ENCODE measurements at places on chromosomes 3 and 15.
A peak's percentile ranks its signal among the peaks of the same experiment; 100 is the strongest.

GRCh38 chr15:60804551-60804950 lies 325.6 kb upstream of the ICE2 start:
- no peak for DNase-seq

- no peak for DNase-seq
Measured at GRCh38 chr3:68295457-68295856, 636.9 kb downstream of the TAFA4 start.

GRCh38 chr3:113231827-113232253 lies 20.5 kb downstream of the BOC start:
- DNase-seq: no peak

DNA sequence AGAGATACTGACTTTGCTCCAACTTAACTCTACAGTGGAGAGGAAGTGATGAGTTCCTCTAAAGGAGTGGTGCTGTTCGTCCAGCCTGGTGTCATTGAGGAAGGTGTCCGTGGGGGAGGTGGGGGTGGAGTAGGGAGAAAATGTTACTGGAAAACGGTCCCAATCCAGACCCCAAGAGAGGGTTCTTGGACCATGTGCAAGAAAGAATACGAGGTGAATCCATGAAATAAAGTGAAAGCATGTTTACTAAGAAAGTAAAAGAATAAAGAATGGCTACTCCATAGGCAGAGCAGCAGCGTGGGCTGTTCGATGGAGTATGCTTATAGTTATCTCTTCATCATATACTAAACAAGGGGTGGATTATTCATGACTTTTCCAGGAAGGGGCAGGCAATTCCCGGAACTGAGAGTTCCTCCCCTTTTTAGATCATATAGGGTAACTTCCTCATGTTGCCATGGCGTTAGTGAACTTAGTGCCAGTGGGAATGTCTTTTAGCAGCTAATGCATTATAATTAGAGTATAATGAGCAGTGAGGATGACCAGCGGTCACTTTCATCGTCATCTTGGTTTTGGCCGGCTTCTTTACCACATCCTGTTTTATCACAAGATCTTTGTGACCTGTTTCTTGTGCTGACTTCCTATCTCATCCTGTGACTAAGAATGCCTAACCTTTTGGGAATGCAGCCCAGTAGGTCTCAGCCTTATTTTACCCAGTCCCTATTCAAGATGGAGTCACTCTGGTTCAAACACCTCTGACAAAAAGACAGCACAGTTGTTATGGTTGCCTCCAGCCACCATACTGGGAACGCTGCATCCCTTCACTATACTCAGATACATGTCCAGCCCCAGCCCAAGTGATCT lies 38.6 kb downstream of the CLEC3B start:
- peak; percentile 79 for DNase-seq

DNA sequence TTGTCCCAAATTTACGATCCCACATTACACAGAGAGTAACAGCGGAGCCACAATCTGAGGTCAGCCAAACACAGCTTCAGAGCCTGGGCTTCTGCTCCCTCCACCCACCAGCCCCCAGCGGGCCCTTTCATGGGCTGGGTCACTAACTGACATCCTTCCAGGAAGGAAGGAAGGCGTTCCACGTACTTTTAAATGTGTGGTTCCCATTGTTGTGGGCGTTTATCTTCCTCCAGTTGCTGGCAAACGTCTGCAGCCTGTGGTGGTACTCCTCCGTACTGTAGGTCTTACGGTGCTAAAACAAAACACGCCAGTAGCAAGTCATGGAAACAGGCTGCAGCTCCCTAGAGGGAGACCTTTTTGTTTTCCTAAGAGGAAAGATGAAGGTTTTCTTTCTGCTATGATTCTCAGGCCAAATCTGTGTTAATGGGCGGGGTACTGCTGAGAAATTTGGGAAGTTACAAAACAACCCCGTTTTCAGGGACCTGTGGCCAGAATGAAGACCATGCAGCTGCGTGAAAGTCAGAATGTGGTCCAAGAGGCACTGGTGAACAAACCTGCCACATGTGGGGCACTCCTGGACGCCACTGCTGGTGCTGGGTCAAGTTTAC lies 7.6 kb downstream of the CTSH start:
- DNase-seq: peak; percentile 49

- no peak for DNase-seq
Measured at GRCh38 chr3:29503958-29504357, 223.1 kb downstream of the RBMS3 start.

- DNase-seq: no peak
Measured at GRCh38 chr15:98484914-98485313, 163.4 kb upstream of the IGF1R start.

GRCh38 chr3:142159083-142159740 lies 9.9 kb upstream of the TFDP2 start:
- no peak for DNase-seq

DNA sequence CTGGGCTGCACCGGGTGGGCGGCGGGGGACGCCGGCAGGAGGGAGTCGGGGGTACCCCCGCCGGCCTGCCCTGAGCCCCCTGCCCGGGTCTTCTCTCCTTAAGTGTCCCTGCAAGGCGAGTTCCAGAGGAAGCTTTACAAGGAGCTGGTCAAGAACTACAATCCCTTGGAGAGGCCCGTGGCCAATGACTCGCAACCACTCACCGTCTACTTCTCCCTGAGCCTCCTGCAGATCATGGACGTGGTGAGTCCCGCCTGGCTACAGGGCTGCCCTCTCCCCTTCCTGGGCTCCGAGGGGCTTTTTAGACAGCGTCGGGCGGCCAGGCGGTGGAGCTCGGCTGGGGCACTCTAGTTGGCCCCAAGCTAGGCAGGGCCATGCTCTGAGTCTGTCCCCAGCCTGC lies 480 bp downstream of the CHRNA7 start:
- DNase-seq: no peak

DNA sequence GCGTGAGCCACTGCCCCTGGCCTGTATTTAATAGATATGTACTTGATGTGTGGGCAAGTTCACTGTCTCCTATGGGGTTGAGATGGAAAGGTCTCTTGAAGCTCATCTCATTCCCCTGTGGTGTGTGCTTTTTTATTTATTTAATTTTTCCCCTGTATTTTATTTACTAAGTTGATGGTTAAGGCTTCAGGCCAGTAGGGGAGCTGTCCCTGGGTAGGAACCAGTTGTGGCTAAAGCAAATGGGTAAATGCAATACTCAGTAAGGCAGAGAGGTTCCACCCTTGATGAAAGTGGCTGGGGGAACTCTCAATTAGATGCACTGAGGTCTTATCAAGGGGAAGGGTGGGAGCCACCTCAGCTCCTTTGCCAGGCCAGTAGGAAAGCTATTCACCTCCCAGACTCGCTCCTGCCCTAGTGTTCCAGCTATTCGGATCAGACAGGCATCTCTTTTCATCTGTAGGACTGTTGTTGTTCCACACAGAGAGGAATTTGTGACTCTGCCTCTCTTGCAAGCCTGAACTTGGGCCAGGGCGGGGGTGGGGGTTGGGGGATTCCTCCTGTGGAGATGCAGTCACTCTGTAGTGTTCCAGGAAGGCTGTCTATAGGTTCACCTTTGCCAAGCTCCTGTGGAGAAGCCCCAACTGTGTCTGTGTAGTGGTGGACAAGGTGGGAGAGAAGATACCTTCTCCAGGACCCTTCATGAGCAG lies 26.1 kb downstream of the PCCB start:
- no peak for DNase-seq

GRCh38 chr3:102189541-102189940 lies 245.3 kb upstream of the ZPLD1 start:
- DNase-seq: no peak

DNA sequence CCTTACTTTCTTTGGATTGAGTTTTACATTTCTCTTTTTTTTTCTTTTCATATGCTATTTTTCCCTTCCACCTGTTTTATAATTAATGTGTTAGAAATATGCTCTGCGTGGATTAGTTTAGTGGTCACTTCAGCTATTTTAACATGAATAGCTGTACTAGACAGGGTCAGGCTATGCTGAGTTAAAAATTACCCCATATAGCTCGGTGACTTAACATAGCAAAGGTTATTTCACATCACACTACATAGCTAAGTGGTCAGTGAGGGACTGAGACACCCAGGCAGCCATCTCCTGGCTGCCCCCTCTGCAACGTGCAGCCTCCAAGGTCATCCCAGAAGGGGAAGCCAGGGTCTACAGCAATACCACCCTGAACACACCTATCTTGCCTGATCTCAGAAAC lies 46.9 kb upstream of the KIF23 start:
- no peak for DNase-seq

DNA sequence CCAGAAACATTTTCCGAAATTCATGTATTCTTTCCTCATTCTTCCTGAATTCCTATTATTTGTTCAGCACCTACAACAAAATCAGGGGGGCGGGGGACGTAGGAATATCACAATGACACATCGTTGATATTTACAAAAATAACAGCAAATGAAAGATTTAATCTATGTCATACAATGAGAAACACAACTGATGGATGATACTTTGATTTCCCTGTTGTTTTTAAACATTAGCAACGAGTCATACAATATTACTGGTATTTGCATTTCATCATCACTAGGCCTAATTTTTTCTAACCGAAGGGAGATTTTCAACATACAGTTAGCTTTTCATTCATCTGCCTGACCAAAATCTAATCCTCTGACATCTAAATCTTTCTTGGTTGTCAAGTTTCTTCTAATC lies 45.3 kb upstream of the INO80 start:
- no peak for DNase-seq

- DNase-seq: no peak
Measured at GRCh38 chr3:134487406-134487805, 1.5 kb downstream of the CEP63 start.

GRCh38 chr3:153963012-153963411 lies 158.2 kb upstream of the ARHGEF26 start:
- DNase-seq: no peak

- DNase-seq: no peak
Measured at GRCh38 chr3:124413989-124414598, 316.2 kb upstream of the UMPS start.

- DNase-seq: no peak
Measured at GRCh38 chr3:75886971-75887526, 101.7 kb upstream of the ZNF717 start.

GRCh38 chr3:174859756-174860155 lies 622 bp downstream of the NAALADL2 start:
- DNase-seq: no peak

DNA sequence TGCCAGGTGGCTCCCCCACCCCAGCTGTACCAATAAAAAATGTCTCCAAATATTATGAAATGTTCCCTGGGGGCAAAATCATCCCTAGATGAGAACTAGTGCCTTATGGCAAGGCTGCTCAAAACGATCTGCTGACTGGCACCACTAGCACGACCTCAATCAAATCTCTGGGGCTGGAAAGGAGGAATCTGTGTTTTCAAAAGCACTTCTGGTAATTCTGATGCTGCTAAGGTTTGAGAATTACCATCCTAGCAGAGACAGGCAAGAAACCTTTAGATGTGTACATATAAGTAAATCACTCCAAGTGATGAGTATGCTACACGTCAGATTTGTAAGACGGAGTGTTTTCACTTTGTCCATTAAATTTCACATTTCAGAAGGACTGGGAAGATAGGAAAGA lies 360.1 kb upstream of the THRB start:
- no peak for DNase-seq

GRCh38 chr3:131775650-131776049 lies 259.2 kb downstream of the CPNE4 start:
- no peak for DNase-seq

- peak; percentile 51 for DNase-seq
Measured at GRCh38 chr15:78422571-78423340, 15.3 kb upstream of the IREB2 start.

DNA sequence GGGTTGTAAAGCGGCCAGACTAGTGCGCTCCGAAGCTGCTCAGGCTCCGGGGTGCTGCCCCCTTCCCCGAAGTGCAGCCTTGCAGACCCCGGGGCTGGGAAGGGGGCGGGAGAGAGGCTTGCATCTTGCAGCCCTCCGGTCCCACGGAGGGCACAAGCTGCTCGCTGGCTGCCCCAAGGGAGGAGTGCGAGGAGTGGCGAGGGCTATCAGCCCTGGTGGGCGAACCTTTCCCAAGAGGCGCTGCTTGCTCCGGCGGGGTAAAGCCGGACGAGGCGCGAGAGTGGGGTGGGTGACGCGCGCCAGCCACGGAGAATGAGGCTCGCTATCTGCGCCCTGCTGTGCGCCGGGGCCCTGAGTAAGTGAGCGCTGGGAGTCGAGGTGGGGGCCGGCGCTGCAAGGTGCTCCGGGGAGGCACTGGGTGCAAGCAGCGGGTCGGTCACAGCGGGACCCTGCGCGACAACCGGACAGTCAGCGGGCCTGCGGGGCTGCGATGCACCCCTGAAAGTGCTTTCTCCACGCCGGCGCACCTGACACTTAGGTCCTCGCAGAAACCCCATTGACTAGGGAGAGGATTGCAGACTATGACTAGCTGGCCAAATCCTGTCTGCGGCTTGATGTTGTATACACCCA lies 12.7 kb upstream of the TOPBP1 start:
- no peak for DNase-seq

DNA sequence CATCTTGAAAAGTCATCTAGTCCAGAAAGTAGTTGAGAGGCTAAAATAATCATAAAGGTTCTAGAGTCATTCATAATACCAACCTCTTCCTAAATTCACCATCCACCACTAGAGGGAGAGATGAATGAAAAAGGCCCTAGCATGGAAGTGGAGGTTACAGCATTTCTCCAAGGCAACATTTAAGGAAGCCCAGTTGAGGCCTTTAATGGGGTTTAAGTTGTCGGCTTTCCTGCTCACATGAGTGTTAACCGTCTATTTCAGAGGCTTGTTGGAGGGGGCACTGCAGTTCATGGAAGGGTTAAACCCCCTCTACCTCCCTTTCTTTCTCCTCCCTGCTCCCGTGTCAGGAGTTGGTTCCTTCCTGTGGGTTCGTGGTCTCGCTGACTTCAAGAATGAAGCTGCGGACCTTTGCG lies 3.8 kb upstream of the SLCO3A1 start:
- no peak for DNase-seq

DNA sequence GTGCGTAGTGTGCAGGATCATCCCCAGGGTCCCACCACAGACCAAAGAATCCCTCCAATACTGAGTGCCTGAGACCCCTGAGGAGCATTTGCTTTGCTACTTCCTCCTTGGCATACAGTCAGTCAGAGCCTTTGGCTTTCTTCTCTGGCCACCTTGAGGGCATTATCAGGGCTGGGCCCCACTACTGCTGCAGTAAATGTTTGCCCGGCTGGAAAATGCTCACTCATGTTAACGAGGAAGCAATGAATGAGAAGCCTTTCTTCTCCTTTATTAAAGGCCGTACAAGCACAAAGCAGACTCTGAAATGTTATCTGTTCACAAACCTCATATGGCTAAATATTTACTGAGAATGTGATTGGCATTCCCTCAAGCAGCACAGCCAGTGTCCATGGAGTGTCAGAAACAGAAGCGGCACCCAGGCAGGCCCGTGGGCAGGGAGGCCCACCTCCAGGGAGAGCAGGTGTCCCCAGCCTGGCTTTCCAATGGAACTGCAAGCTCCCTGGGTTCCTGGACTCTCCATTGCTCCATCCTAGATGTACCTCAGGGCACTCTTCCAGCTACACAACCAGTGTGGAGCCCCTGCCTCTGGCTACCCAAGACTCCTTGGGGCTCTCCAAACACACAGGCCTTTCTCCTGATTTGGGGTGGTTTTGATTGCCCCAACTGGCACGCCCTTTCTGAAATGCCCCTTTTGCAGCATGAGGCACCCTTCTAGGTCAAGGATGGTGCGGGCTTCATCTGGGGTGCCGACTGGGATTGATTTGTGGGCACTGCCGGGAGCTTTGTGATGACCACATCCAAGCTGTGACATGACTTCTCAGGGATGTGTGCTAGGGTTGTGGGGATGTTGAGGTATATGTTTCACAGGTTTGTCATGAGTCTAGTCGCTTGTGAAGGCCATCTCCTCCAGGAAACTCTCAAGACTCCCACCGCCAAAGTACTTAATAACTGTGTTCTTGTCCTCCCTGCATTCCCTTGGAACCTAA lies 195.6 kb downstream of the FAM43A start:
- no peak for DNase-seq

Data from T-helper 2 cell treated with Interferon-gamma antibody and Interleukin-4, amounts not matched to agents 5 μg/mL and 100 μg/mL, for 36 hours (primary cell).